Effector memory CD4-positive, alpha-beta T cell (primary cell): ENCODE measurements at places on chromosomes 16 and 17.
A peak's percentile ranks its signal among the peaks of the same experiment; 100 is the strongest.

DNA sequence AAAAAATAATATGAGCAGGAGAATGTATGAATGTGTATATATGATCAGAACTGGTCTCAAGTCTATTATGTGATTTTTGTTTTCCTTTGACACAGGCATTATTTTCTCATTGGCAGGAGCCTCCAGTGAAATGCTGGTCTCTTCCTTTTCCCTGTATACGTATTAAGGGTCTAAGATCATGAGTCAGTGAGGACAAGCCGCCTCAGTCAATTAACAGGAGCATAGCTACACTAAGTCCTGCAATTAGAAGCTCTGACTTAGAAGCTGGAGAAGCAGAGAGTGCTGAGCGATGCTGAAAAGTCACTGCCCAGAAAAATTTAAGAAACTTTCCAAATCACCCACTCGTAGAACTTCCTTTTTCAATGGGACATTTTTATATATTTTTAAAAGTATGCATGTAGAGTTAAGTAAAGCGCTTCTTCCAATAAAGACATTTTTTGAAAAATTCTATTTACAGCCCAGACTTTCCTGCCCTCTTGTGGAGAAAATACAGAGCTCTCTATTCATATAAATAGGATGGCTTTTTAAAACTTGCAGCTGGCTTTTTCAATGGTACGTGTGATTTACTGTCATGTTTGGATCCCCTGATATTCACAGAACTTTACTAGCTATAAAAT lies 70.2 kb upstream of the PSMD7 start:
- no peak for DNase-seq

GRCh38 chr17:3964203-3965117 lies at the start of gene ATP2A3:
Gene ATP2A3, minus strand, starts transcription at chr17:3964437. Its CDS starts 146 bp downstream, at chr17:3964291.
- peak; percentile 55 for DNase-seq

DNA sequence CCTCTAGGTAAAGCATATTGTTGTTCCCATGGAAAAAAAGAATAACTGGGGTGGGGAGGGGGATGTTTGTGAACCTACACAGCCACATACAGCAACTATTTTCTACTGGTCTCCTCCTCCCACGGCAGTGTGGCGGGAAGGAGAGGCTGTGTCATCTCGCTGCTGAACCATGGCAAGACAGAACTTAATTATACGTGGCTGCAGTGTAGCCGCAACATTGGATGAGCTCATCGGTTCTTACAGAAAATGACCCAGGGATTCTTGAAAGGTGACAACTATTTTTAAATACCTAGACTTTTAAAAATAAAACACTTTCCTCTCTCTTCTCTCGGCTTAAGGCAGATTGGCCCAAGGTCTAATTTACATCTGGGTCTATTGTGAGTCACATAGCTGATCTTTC lies 19.8 kb upstream of the TEKT3 start:
- no peak for DNase-seq

DNA sequence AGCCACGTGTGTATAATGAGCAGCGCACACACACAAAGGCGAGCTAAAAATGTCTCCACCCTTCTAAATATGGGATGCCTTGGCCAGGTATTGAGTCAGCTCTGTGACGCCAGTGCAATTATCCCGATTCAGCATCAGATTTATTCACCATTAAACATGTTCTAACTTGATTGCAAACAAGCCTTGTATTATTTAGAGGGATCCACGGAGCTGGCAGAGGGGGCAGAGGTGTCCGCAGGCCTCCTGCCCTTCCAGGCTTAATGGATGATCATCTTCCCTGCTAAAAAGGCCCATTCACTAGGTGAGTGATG lies 591.7 kb downstream of the MAF start:
- no peak for DNase-seq

DNA sequence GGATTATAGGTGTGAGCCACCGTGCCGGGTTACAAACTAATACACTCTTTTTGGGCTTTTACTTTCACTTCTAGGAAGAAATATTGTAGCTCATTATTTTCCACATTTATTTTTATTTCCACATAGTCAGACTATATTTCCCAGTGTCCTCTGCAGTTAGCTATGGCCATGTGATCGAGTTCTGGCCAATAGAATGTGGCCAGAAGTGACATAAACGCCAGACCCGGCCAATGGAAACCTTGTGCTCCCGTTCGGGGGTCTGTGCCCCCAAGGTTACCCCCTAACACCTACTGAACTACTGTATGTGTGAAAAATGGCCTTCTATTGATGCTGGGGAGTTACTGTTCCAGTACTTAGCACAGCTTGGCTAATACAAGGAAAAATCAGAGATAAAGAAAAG lies 13.2 kb upstream of the RPTOR start:
- no peak for DNase-seq

- DNase-seq: no peak
Observed at GRCh38 chr16:9049241-9049640, 42.2 kb upstream of the HAPSTR1 start.
